ENCODE measurements at places on chromosomes 2 and 18.

DNA sequence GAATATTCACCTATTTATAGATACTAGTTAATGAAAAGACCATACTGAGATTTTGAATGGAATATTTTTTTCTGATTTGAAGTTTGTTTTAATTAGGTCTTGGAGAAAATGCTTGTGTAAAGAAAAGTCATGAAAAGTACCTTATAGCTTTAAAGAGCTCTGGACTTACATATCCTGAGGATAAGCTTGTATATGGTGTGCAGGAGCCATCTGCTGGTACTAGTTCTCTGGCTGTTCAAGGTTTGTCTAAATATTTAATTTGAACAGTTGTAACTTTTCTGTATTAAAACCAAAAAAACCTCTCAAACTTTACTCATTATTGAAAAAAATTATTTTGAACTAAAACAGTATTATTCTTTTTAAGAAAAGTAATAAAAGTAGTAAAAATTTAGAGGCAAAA is 50.1 kb downstream of the UBR3 start:
- peak; percentile 28 for DNase-seq

DNA sequence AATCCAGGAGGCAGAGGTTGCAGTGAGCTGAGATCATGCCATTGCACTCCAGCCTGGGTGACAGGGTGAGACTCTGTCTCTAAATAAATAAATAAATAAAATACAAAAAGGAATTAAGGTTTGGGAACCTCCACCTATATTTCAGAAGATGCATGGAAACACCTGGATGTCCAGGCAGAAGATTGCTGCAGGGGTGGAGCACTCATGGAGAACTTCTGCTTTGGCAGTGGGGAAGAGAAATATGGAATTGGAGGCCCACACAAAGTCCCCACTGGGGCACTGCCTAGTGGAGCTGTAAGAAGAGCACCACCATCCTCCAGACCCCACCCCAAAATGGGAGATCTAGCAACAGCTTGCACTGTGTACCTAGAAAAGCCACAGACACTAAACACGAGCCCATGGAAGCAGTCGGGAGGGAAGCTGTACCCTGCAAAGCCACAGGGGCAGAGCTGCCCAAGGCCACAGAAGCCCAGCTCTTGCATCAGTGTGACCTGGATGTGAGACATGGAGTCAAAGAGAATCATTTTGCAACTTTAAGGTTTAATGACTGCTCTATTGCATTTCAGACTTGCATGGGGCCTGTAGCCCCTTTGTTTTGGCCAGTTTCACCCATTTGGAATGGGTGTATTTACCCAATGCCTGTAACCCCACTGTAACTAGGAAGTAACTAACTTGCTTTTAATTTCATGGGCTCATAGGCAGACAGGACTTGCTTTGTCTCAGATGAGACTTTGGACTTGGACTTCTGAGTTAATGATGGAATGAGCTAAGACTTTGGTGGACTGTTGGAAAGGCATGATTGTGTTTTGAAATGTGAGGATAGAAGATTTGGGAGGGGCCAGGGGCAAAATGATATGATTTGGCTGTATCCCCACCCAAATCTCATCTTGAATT is 265.3 kb downstream of the ZEB2 start:
- DNase-seq = no peak

DNA sequence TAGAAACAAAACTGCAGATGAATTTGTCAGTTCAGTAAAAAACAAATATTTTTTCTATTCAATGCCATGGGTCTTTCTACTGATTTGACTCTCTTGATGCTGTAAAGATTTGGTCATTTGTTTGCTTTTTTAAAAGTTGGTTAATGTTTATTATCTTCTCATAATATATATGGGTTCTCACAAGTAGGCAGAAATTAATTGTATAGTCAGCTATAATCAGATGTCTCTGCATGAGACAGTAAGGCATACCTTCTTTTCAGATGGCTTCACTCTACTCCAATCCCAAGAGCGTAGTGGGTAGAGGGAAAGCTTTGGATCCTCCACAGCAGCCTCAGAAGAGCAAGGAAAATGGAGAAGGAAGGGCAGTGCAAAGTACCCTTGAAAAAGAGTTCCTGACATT is 1202.9 kb upstream of the CELF4 start:
- no peak for DNase-seq

DNA sequence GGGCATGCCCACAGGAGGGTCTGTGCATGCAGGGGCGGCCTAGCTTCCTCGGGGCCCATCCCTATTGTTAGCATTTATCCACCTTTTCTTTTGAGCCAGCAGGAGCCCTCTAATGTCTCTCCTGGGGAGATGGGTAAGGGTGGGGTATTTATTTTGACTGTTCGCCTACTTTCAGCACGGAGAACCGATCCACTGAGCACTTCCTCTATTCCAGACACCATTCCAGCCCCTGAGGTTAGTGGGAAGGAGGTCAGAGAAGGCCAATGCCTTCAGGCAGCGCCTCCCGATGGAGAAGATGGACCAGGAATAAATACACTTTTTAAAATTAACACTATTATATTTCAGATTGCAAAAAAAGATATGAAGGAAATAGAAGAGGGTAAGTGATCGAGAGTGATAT is 276.0 kb downstream of the PHLPP1 start:
- DNase-seq = no peak

GRCh38 chr2:105872830-105873229 is 128.1 kb downstream of the NCK2 start:
- no peak for DNase-seq

- DNase-seq = no peak
These were observed 63.8 kb downstream of the TTC21B start for GRCh38 chr2:165889798-165890197.

DNA sequence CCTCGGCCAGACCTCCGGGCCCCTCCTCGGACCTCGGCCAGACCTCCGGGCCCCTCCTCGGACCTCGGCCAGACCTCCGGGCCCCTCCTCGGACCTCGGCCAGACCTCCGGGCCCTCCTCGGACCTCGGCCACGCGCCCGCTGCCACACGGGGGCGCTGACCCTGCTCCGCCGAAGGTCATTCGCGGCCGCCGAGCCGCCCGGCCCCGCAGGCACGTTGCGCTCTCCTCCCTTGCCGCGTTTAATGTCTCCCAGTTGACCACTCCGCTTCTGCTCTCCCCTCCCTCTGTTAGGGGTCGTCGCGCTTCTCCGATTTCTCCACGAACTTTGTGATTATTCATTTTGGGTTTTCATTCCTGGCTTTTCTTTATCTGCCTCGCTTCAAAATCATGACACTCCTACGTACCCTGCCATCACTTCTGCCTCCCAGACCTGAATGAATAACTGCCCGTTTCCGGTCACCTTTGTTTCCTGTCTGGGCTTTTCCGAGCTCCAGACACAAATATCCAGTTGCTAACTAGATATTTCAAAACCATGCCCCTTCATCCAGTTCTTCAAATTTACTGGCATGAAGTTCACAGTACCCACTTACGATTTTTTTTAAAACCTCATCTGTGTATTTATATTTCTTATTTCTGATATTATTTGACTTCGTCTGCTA is 14.8 kb upstream of the COLEC12 start:
- DNase-seq = no peak

DNA sequence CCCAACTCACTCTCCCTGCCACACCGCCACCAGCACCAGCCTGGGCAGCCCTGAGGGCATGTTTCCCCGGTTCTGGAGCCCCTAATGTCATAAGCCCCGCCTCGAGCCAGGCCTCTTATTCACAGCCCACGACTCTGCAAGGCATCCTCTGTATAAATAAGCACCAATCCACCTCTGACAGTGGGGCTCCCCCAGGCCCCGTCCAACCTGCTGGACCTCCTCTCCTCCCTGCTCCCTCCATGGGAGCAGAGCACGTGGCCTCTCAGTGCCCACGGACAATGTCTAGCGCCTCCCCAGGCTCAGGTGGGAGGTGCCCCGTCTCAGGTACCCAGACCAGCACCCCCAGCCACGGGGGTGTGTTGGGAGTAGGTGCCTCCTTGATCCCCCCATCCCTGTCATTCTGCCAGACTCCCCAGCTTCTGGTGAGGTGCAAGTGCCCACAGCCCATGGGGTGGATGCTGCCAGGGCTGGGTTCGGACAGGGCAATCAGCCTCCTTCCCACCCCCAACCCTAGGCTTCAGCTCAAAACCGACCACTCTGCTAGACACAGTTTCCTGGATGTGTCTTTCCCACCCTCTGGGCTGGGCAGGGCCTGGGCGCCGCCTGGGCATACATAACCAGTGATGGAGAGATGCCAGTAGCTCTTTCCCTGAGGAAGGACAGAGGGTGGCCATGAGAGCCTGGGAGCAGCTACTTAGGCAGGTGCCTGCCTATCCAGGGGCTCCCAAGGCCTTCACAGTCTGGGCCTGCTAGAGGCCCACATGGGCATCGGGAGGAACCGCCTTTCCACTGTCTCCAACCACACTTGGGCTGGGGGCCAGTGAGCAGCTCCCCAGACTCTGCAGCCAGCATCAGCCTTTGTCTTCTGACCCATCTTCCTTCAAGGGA is 1.6 kb upstream of the ADRA2B start:
- no peak for DNase-seq
